Stimulated activated CD4-positive, alpha-beta T cell treated with anti-CD3 and anti-CD28 coated beads, TNF-alpha, amount 100 ng/mL, for 1 hour (primary cell): ENCODE measurements at places on chromosomes 5 and 9.

GRCh38 chr9:97518909-97519307, 17.4 kb downstream of the TMOD1 start:
- DNase-seq: no peak

DNA sequence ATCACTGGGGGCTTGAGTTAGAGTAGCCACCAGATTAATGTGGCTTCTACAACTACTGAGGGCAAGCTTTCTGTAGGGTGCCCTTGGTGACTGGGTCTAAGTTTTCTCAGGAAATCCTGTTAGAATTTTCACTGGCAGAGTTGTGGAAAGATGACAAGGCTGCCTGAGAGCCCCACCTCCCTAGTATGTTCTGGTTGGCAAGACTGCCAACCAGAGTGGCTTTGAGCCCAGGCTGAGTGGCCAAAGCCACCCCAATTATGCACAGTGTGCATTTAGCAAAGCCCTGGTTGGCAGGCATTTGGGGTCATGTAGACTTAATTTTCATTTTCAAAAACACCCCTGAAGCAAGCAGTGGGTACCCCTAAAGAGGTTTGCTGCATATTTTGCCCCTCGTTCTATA, 136.7 kb upstream of the HAPLN1 start:
- DNase-seq: no peak

GRCh38 chr5:749101-749670, 35.3 kb downstream of the ZDHHC11B start:
- no peak for DNase-seq

- no peak for DNase-seq
These were observed 57.9 kb downstream of the MACROH2A1 start for GRCh38 chr5:135341016-135341666.

DNA sequence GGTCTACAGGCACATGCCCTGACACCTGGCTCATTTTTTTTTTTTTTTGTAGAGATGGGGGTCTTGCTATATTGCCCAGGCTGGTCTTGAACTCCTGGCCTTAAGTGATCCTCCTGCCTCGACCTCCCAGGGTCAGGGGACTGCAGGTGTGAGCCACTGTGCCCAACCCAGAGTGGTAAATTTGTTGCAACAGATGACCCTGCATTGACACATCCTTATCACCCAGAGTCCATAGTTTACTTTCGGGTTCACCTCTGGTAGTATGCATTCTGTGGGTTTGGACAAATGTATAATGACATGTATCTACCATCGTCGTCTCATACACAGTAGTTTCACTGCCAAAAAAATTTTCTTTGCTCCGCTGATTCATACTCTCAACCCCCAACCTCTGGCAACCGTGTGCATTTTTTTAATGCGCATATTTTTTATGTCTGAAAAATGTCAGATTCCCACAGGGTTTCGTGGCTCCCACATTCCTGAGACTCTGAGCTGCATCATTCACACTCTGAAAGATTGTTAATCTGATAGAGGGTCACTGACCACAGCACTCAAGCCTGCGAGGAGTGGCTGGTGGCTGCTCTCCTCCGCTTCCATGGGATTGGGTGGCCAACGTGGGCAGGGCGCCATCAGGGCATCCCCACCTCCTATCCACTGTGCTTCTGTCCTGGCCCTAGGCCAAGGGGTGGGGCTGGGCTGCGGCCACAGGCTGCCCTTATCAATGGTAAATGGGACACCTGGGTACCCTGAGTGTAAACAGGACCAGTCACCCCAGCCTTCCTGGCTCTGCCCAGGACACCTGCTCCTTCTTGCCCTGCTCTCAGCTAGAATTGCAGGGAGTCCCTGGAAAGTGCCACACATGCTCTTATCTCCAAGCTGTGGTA, 9.6 kb downstream of the NDST1 start:
- no peak for DNase-seq

DNA sequence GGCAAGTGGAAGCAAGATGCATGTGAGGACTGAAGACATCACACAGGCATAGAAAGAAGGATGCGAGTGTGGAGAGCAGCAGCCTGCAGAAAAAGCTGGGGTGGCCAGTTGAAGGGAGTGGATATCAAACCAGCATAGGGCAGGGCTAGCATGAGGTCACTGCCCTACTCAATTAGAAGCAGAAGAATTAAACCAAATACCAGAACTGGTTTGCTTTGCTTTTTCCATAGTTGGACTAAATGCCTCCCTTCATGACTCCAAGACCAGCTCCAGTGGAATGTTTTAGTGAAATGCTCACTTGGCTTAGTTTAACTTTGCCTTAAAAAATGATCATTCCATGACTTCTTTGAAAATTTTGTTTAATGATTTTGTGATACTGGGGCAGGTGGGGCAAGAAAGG, 45.8 kb downstream of the TMEM167A start:
- DNase-seq: no peak

- no peak for DNase-seq
These were observed 17.9 kb upstream of the DAPK1 start for GRCh38 chr9:87479801-87480201.

- DNase-seq: no peak
These were observed 80.1 kb downstream of the DAP start for GRCh38 chr5:10680876-10681481.
